ENCODE measurements at places on chromosomes 6 and 20.

DNA sequence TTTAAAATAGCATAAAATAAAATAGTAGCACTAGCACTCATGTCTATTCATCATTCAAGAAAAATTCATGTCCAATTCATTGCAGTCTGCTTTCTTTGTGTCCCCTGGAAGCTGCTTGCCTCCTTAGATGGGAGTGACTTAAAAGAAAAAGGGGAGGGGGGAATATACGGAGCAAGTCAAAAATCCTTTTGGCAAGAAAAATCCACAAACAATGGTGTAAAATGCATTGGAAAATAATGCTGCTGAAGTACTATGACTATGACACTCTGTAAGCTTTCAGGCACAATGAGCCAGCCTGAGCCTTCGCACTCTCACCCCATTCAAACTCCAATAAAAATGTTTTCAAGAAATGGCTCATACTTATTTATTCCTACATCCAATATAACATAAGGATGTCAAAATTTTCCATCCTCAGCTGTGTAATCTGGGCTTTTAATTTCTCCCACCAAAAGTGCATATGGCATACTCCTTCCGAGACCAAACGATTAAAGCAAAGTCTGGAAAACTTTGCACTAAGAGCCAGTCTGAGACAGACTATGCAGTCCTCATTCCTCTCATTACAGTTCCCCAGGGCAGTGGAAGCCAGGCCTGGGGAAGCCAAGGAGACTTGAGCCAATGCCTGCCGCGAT lies 790 bp downstream of the NEDD9 start:
- no peak for DNase-seq

GRCh38 chr6:35213824-35214756 lies at the start of gene SCUBE3:
TSS of gene SCUBE3 (plus strand) at chr6:35213956. CDS start at chr6:35214419, 463 bp downstream.
- no peak for DNase-seq

- DNase-seq: no peak
Measured at GRCh38 chr6:77178821-77179220, 284.5 kb downstream of the HTR1B start.

- no peak for DNase-seq
Measured at GRCh38 chr6:105810922-105811482, 275.1 kb upstream of the PRDM1 start.

DNA sequence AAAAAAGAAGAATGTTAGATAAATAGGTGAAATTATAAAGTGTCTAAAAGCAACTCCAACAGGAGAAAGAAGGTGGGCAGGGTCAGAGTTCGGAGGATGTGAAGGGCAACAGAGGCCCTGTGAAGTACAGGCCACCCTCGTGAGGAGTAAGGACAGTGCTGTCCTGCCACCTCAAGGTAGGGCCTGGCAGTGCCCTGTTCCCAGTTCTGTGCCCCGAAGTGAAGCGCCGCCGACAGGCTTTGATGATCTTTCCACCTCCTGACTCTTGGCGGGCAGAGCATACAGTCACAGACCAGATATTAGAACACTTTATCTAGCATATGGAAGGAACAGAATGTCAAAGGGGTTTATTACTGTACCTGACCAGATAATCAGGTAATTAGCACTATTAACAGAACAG lies 75.8 kb downstream of the GJA10 start:
- DNase-seq: no peak

DNA sequence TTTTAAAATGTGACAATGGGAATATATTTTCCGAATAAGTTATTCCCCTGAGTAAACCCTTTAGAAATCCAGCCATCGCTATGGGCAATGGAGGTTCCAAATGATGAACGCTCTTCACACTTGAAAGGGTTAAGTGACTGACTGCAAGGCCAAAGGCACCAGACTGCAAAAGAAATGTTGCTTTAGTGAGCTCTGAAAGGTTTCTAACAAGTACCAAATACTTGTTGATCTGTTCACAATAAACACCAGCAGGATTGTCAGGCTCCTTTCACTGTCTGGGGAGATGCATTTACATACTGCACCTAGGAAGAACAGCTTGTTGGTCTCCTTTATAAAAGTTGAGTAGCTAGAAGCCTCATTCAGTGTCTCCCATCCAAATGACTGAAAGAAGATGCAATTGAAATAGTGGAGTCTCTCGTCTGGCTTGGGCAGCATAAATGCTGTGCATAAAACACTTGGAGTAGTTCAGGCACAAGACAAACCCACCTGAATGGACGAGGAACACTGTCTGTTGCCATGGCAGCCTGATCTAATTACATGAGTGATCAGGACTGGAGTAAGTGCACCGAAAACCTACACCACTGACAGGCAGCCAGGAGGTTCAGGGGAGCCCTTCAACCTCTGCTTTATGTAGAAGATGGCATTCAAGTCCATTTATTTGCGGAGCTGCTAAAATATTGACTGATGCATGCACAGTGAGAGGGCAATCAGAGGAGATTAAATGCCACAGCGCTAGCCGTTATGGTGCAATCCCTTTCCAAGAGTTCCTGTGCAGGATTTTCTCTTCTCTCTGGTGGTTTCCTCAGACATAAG lies 2.9 kb downstream of the ATXN1 start:
- DNase-seq: no peak

DNA sequence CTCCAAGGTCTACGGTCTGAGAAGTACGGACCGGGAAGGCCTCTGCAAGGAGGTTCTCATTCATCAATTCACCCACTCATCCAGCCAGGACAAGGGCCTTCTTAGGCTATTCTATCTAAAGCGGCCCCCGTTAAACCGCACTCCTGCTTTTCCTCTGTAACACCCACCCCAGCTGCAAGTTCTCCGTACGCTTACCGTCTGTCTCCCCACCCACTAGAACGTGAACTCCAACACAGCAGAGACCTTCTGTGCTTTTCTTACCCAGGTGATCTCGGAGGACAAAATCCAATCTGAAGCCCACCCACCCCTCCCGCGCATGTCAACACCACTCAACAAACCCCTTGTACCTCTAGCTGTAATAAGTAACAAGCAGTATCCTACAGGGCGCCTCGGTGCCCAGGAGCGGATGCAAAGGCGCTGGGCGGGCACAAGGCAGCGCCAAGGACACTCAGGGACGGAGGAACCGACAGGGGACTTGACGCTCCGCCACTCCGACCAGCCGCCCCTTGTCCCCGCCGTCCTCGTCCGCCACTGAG lies 351 bp downstream of the AURKA start:
- DNase-seq: no peak

GRCh38 chr20:52404671-52405070 lies 213.1 kb upstream of the ZFP64 start:
- DNase-seq: no peak

DNA sequence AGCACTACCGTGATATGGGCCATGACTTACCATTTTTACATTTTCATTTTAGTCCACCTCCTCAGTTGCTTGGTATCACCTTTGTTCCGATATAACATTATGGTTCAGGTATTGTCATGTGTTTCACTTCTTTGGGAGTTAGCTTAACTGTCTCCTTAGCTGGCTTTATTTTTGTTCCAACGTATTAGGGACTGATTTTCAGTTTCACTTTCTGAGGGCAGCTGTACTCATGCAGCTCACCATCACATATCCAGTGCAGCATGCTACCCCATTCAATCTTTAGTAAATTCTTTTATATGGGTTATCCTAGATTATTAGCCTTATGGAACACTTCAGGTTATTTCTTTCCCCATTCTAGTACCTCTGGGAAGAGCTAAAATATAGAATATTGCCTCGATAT lies 362.2 kb upstream of the IRAK1BP1 start:
- DNase-seq: no peak

GRCh38 chr6:11272491-11273192 lies 40.2 kb upstream of the NEDD9 start:
- no peak for DNase-seq

All from stimulated activated CD4-positive, alpha-beta T cell treated with anti-CD3 and anti-CD28 coated beads, Interleukin-12 subunit alpha, Interleukin-12 subunit beta, amount 100 ng/mL, for 24 hours (primary cell).